ENCODE measurements at places on chromosomes 4 and X.

DNA sequence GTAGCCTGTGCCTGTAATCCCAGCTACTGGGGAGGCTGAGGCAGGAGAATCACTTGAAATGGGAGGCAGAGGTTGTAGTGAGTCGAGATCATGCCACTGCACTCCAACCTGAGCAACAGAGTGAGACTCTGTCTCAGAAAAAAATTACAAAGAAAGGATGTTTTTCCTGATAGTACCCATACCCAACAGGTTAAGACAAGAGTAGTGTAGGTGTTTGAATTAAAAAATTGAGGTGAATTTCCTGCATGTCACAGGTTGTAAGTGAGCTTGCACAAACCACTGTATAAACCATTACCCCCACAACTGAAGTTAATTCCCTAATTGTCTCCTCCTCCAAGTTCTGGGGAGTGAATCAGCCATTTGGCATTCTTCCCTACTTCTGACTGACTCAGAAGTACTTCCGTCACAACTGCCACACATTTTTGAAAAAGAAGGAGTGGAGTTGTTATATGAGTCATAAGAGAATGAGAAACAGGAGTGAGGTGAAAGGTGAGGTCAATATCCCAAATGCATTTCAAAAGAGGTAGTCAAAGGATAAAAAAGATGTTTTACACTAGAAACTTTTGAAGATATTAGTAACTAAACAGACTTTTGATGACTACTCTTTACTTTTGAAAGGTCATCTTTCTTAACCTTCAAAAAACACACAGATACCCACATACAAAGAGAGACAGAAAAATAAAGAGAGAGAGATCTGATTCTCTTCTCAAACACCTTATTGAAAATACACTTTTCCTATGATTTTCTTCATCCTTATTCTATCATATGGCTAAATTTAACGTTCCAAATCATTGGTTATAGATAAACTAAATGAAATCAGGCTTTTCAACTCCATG lies 134.5 kb downstream of the BTC start:
- DNase-seq = no peak

DNA sequence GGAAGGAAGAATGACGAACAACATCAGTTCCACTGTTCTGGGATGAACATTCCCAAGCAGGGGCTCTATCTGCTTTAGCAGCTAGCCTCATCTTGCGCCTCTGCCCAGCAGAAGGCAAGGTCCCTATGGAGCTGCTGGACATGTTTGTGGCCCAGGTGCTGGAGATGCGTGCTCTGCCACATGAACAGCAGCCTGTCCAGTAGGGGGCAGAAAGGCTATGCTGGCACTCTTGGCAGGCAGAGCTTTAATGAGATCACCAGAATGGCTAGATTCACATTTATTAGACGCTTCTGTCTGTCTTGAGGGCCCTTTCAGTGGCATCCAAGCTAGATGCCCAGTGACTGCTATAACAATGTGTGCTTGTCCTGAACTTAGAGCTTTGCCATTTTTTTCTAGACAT lies 1826.0 kb downstream of the STIM2 start:
- no peak for DNase-seq

- no peak for DNase-seq
Measured at GRCh38 chr4:128648021-128648420, 161.5 kb upstream of the JADE1 start.

DNA sequence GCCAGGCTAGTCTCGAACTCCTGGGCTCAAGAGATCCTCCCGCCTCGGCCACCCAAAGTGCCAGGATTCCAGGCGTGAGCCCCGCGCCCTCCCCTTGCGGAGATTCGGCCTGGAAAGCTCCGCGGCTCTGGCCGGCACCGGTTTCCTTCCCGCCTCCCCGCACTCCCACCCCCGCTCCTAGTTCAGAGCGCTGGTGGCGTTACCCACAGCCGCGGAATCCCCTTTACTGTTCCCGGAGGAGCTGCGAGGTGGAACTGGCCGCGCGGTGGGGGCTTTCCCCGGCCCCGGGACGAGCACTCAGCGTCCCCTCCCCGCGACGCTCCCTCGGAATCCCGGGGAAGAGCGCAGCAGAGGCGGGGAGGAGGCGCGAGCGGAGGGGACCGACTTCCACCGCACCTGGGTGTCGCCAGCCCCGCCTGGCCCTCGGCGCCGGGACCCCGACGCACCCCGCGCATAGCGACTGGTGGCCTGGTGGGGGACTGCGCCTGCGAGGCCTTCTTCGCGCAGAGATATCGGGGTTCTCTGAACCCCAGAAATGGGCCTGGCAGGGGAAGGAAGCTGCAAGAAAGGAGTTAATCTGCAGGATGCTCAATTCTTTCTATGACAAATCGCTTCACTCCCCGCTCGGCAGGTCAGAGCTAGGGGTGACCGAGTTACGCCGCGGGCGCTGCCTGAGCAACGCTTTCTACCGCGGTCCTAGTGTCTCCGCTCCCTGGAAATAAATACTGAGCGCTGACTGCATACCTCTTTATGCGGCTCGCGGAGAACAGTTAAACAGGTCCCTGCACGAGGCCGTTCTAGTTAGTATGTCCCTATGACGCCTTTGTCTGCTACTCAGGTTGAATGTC lies 14.6 kb upstream of the SLC25A4 start:
- peak; percentile 23 for DNase-seq

DNA sequence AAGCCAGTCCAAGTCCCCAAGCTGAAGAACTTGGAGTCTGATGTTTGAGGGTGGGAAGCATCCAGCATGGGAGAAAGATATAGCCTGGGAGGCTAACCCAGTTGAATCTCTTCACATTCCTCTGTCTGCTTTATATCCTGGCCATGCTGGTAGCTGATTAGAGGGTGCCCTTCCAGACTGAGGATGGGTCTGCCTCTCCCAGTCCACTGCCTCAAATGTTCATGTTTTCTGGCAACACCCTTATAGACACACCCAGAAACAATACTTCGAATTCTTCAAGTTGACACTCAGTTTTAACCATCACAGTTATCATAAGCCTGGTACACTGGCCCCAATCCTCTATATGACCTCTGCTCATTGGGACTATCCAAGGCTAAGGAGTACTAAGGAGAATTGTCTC lies 124.1 kb upstream of the WDR1 start:
- DNase-seq = no peak

GRCh38 chr4:118716304-118716703 lies 31.1 kb downstream of the METTL14 start:
- no peak for DNase-seq

DNA sequence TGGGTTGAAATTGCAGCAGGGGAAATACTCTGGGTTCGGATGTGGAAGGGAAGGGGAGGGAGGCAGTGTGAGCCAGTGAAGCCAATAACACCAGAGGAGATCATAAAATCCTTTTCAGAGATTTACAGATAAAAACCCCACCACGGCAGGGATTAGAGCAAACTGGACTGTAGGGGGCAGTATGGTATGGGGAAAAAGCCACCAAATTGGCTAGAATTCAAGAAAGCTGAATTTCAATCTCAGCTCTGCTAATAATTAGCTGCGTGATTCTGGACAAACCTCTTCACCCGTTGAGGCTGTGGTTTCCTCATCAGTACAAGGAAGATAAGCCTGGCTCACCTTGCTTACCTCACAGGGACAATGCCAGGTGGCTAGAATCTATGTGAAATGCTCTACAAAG lies 108.1 kb downstream of the ATG4A start:
- no peak for DNase-seq

GRCh38 chr4:128358231-128358912 lies 70.8 kb upstream of the PGRMC2 start:
- no peak for DNase-seq

- peak; percentile 41 for DNase-seq
Measured at GRCh38 chr4:40306976-40307375, 28.2 kb upstream of the CHRNA9 start.

GRCh38 chr4:183823434-183823833 lies 81.7 kb upstream of the STOX2 start:
- DNase-seq = no peak

- no peak for DNase-seq
Measured at GRCh38 chrX:48511560-48511959, 2.8 kb downstream of the PORCN start.

GRCh38 chrX:19624739-19625138 lies 109.4 kb upstream of the MAP3K15 start:
- no peak for DNase-seq

DNA sequence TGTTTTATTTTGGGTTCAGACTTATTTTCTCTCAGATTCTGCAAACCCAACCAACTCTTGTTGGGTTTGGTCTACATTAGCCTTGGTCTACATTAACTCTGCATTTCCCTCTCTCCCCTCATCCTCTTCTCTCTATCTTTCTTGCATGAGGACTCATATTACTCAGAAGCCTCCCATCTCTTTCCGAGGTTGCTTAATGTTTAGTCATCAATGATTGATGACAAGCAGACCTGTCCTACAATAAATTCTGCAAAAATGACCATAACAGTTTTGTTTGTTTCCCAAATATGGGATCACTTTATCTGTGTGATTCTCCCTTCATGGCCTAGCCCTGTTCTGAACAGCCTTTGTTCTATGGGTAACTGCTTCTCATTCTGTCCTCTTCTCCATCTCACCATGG lies 75.2 kb downstream of the GABRB1 start:
- no peak for DNase-seq

- DNase-seq = no peak
Measured at GRCh38 chrX:13654116-13654515, 1.2 kb downstream of the TCEANC start.

- no peak for DNase-seq
Measured at GRCh38 chr4:78168029-78168428, 110.9 kb downstream of the FRAS1 start.

DNA sequence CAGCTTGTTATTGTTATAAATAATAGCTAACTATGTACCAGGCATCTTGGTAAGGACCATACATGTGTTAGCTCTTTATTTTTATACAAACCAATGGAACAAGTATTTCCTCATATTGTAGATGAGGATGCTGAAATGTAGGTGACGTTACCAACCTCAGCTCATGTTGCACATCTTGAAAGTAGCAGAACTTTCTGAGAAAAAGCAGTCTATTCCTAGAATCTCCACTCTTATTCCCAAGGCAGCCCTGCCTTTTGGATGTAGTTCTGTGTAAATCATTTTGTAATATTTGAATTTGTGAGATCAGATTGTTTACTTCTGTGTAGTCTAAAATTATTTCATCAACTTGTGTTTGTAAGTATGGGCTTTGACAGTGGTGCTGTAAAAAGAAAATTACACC lies 5.3 kb downstream of the FHDC1 start:
- DNase-seq = no peak

DNA sequence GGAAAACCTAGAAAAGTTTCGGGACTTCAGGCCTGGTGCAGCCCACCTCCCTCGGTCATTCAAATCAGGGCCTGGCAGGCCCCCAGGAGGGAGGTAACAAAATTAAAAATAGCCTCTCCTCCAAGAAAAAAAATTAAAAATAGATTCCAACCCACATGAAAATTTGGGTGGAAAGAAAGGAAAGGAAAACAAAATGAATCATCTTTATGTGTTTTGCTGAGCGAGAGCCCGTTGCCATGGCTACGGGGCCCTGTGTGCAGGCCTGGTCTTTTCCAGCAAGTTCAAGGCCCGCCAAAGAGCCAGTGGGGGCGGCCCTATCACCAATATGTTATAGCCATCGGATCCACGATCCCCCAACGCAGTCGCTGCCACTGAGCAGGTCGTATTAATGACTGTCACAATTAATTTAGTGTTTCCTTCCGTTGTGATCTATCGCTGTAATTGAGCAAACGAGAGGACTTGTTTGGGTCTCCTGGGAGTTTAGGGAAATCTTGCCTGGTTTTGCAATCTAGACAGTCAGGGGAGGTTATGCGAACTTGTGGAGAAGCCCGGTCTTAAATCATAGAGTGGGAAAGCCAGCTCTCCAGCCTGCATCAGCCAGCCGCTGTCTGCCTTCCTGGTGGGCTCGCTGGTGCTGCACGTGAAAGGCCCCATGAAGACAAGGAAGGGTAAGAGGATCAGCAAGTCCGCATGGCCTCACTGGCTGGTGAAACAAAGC lies 452.4 kb downstream of the BCOR start:
- DNase-seq = peak; percentile 12

DNA sequence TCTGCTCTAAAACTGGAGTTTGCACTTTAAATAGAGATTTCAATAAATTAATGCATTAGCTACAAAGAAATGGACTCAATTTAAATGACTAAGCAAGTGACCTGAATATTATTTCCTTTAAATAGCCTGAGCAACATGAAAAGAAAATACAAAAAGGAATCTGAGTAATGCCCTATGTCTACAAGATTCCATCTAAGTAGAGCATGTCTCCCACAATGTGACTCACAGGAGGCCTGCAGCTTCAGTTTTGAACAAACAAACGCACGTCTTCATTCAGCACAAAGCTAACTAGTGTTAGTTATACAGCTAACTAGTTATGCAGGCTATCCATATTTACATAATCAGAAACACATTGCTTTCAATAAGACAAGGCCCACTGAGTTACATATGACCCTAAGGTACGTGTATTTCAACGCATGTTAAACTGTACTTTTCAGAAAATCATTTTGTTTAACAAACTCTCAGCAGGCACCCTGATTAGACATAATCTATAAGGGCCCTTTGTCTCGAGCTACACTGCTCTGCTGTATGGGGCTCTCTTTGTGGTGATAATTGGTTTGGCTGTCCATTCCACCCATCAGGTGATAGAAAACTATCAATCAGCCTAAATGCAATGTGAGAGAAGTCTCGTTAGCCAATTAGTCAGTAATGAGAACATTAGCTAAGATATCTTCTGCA lies 116.5 kb downstream of the MAML3 start:
- no peak for DNase-seq

GRCh38 chrX:113370006-113370405 lies 529.4 kb upstream of the AMOT start:
- no peak for DNase-seq
